ENCODE measurements at places on chromosomes 6 and 20. TPM values are rescaled to one million over a fixed set of nuclear protein-coding genes. Genes with fewer than 3 reads are reported as not detected.

PTCRA gene
- not detected for total RNA-seq

POM121L2 gene
- total RNA-seq = not detected

HDGFL1 gene
- total RNA-seq = not detected

ENPP3 gene
- total RNA-seq = 21.7 TPM

TCP11 gene
- total RNA-seq = 0.96 TPM

PPP1R14C gene
- 40.6 TPM for total RNA-seq

RAD21L1 gene
- not detected for total RNA-seq

GJA1 gene
- 3.5 TPM for total RNA-seq

CST4 gene
- total RNA-seq = not detected

MLIP gene
- not detected for total RNA-seq

SIGLEC1 gene
- 7.1 TPM for total RNA-seq

BHLHE23 gene
- not detected for total RNA-seq

POLR1C gene
- 7.4 TPM for total RNA-seq

NINL gene
- total RNA-seq = 4.0 TPM

FAM50B gene
- total RNA-seq = not detected

NOTCH4 gene
- total RNA-seq = 13.1 TPM

EYA4 gene
- 0.27 TPM for total RNA-seq

SYCP2L gene
- not detected for total RNA-seq

WFDC12 gene
- not detected for total RNA-seq

SRMS gene
- 0.79 TPM for total RNA-seq

PACSIN1 gene
- total RNA-seq = 1.9 TPM

RCAN2 gene
- 1.9 TPM for total RNA-seq

SAMD3 gene
- total RNA-seq = not detected

DDX43 gene
- total RNA-seq = not detected

CLIC5 gene
- total RNA-seq = 153 TPM

COX4I2 gene
- not detected for total RNA-seq

SLC17A1 gene
- not detected for total RNA-seq

KCNK15 gene
- total RNA-seq = not detected

ESR1 gene
- total RNA-seq = 0.37 TPM

CAGE1 gene
- total RNA-seq = not detected

SMLR1 gene
- total RNA-seq = not detected

GNAS-AS1 gene
- 0.55 TPM for total RNA-seq

DEFB132 gene
- total RNA-seq = not detected
